ENCODE measurements at places on chromosomes 5 and 9.

DNA sequence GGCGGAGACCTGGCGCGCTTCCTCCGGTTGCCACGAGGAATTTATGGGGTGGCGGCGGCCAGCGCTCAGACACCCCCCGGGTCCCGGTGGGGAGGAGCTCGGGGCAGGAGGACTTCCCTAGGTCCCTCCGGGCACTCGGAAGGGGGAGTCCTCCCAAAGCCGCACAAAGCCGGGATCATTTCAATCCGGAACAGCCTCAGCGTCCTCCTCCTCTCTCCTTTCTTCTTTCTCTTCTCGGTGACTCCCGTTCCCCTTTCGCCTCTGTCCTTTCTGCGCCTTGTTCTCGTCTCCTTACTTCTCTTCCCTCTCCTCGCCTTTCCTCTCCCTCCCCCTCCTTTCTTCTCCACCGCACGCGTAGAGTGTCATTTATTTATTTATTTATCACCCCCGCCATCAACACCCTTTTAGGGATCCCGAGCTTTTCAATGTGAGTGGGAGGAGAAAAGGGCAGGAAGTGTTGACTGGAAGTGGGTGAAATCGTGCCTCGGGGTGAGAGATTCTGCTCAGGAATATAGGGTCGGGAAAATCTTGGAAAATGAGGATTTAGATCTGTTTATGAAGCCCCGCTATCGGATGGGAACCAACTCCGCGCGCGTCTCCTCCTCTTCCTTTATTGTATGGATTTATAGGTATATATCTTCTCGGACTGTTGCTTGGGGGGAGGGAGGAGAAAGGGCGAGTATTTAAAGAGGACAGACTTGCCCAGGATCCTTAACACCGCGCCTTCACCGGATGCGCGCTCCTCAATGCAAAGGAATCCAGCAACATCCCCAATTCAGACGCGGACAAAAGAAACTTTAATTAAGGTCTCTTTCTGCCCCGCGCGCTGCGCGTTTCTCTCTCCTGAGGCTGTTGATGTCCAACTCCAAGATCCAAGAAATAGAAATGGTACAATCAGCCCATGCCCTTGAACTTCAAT, 2.0 kb upstream of the ZNF462 start:
- no peak for DNase-seq

GRCh38 chr5:171850324-171850947, 64.8 kb downstream of the SMIM23 start:
- peak; percentile 31 for DNase-seq

- DNase-seq: no peak
Observed at GRCh38 chr9:119366909-119367682, 2.1 kb downstream of the BRINP1 start.

DNA sequence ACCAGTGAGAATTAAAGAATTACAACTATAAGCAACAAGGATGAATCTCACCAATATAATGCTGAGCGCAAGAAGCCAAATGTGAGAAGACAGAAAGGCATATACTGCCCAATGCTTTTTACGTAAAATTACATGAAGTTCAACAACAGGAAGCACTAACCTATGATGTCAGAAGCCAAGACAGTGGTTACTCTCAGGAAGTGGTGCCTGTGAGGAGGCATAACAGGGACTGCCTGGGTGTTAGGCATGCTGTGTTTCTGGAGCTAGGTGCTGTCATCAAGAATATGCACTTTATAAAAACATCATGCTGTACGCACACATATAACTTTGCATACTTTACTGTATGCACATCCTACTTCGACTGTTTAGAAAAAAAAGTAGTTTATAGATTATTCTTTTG, 30.1 kb downstream of the FRMD3 start:
- peak; percentile 43 for DNase-seq

DNA sequence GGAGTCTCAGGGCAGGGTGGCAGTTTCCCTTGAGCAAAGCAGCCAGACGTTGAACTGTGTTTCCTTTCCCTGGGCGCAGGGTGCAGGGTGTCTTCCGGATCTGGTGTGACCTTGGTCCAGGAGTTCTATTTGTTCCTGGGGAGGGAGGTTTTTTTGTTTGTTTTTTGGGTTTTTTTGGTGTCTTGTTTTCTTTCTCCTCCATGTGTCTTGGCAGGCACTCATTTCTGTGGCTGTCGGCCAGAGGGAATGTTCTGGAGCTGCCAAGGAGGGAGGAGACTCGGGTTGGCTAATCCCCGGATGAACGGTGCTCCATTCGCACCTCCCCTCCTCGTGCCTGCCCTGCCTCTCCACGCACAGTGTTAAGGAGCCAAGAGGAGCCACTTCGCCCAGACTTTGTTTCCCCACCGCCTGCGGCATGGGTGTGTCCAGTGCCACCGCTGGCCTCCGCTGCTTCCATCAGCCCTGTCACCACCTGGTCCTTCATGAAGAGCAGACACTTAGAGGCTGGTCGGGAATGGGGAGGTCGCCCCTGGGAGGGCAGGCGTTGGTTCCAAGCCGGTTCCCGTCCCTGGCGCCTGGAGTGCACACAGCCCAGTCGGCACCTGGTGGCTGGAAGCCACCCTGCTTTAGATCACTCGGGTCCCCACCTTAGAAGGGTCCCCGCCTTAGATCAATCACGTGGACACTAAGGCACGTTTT, 3.5 kb upstream of the PHYHD1 start:
- DNase-seq: no peak
